Muscle of leg (tissue), 16 donors: ENCODE measurements at places on chromosomes 4 and X.
A peak's percentile ranks its signal among the peaks of the same experiment; 100 is the strongest.

DNA sequence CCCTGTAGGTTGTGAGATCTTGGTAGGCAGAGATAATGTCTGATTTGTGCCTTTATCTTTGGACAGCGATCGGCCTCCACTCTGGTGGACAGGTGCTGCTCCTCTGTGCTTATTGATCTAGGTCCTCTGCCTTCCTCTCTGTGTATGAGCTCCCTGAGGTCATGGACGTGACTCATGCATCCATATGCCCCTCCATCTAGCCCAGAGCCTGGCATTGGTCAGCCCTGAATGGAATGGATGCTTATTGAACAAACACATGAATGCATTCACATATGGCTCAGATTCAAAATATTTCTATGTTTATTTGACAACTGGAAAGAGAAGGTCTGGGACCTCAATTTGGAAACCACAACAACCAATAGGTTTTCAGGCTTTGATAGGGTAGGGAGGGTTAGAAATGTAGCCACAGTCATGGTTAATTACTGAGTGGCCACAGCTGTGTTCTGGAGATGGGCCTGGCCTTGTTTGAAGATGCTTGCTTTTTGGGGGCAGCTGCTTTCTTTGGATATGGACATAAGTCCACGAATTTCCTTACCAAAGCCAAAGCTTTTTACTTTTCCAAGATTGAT is 76.2 kb downstream of the SEL1L3 start:
- H3K4me1 ChIP-seq, result peaks cover 2% of the 10 kb centered on the region
- H3K4me3 ChIP-seq, result no peak overlapping the region
- DNase-seq, result peak; percentile 27
- no peaks in the 10 kb centered on the region for H3K27me3 ChIP-seq
- H3K27ac ChIP-seq, result no peak overlapping the region
- H3K36me3 ChIP-seq, result peaks cover 9% of the 10 kb centered on the region

GRCh38 chrX:50456712-50457484 is 13.7 kb downstream of the DGKK start:
- peaks cover 12% of the 10 kb centered on the region for H3K27me3 ChIP-seq
- H3K27ac ChIP-seq, result no peak overlapping the region
- no peaks in the 10 kb centered on the region for H3K4me1 ChIP-seq
- H3K4me3 ChIP-seq, result no peak overlapping the region

DNA sequence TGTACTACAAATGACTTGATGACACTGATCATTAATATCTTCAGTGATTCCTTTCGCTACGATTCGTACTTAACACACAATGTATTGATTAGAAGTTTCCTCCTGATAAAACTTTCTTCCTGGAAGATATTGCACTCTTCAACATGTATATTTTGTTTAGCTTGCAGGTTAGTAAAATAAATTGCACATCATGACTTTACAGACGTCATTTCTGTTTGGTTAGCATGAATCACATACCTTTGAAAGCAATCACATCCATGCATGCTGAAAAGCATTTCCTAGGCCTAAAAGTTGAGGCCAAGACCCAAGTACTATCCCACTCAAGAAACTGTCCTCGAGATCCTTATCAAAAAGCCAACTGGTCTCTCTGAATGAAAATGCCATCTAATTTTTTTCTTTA is 1841.0 kb upstream of the PCDH7 start:
- DNase-seq, result no peak
- H3K4me1 ChIP-seq, result no peaks in the 10 kb centered on the region
- no peaks in the 10 kb centered on the region for H3K36me3 ChIP-seq
- no peak overlapping the region for H3K4me3 ChIP-seq
- no peak overlapping the region for H3K27ac ChIP-seq

- no peaks in the 10 kb centered on the region for H3K4me1 ChIP-seq
- no peaks in the 10 kb centered on the region for H3K36me3 ChIP-seq
- no peak overlapping the region for H3K4me3 ChIP-seq
- DNase-seq, result no peak
Observed at GRCh38 chr4:133270021-133270570, 121.0 kb downstream of the PCDH10 start.
